ENCODE measurements at places on chromosomes 12 and 14.
A peak's percentile ranks its signal among the peaks of the same experiment; 100 is the strongest.

DNA sequence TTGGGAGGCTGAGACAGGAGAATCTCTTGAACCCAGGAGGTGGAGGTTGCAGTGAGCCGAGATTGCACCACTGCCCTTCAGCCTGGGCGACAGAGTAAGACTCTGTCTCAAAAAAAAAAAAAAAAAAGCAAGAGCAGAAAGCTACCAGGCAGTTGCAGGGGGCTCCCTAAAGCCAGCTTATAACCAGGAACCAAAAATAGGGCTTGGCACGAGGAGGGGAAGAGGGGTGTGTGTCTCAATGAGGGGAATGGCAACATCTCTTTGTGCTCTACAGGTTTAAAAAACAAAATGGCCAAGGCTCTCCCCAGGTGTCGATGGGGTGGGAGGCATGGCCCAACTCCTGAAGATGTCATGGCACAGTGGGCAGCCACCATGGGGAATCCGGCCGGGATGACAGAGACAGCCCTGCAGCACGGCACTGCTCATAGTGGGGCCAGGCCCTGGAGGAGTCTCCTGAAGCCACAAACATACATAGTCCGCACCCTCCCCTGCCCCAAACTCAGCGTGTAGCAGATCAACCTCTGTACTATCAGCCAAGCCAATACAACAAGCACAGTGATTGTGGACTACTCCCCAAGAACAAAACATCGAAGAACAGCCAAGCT is 16.0 kb upstream of the EIF5 start:
- DNase-seq, result no peak

- no peak for DNase-seq
Measured at GRCh38 chr12:79558924-79559469, 131.8 kb downstream of the PAWR start.

DNA sequence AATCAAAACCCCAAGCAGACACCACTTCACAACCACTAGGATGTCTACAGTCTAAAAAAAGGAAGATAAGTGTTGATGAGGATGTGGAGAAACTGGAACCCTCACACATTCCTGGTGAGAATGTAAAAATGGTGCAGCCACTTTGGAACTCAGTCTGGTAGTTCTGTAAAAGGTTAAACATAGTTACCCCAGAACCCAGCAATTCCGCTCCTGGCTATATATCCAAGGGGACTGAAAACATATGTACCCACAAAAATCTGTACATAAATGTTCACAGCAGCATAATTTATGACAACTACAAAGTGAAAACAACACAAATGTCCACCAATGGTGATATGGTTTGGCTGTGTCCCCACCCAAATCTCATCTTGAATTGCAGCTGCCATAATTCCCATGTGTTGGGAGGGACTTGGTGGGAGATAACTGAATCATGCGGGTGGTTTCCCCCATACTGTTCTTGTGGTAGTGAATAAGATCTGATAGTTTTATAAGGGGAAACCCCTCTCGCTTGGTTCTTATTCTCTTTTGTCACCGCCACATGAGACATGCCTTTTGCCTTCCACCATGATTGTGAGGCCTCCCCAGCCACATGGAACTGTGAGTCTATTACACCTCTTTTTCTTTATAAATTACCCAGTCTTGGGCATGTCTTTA is 46.8 kb downstream of the PRKAB1 start:
- no peak for DNase-seq

GRCh38 chr12:38906482-38907200 is 1.2 kb upstream of the CPNE8 start:
- DNase-seq, result peak; percentile 69
